ENCODE measurements at places on chromosomes 1 and 21. TPM values are rescaled to one million over a fixed set of nuclear protein-coding genes. Genes with fewer than 3 reads are reported as not detected.

DNA sequence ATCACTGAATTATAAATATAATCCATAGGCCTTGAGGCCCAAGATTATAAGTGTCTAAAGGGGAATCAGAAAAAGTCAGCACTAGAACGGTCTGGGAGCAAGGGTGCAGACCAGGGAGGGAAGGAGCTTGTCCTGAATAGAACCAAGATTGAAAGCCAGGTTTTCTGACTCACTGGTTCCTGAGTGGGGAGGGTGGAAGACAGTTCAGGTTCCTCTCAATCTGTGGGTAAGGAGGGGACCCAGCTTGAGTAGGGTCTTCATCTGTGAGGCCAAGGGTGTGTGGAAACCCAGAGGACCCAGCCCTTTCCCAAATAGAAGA lies 842 bp downstream of the LENEP start:
- H3K27ac ChIP-seq: no peak overlapping the region
- no peak for DNase-seq
- H3K4me1 ChIP-seq: peaks cover 16% of the 10 kb centered on the region
- no peak overlapping the region for H3K4me3 ChIP-seq

DNA sequence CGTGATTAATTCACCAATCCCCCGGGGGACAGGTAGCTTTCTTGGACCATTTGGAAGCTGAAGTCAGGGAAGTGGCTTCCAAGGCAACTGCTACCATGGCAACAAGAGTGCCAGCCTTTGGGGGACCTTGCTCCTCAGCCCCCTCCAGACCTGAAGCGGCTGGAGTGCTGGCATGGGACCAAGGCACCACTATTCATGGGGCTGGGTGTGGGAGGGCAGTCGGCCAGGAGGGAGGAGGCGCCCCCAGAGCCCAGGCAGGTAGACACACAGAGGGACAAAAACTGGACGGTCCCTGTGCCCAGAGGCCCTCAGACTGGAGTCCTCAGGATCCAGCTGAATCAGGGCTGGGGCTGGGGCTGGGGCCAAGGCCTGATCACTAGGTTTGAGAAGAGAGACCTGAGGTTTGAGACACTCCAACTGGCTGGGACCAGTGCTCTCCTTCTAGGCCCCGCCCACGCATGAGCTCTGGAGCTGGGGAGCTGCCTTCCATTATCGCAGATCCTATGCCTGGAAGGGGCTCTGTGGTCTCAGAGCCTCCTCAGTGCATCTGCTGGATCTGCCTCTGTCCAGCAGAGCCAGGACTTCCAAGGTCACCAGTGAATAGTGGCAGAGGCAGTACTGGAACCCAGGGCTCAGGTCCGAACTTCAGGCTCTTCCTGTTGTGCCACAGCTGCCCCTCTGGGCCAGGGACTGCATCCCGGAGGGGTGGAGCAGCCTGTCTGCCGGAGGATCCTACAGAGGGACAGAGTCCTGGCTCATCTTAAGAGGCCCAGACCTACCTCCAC lies 3.3 kb upstream of the KNCN start:
- H3K27ac ChIP-seq: no peak overlapping the region
- H3K36me3 ChIP-seq: no peaks in the 10 kb centered on the region
- no peaks in the 10 kb centered on the region for H3K4me1 ChIP-seq
- no peak for DNase-seq

DNA sequence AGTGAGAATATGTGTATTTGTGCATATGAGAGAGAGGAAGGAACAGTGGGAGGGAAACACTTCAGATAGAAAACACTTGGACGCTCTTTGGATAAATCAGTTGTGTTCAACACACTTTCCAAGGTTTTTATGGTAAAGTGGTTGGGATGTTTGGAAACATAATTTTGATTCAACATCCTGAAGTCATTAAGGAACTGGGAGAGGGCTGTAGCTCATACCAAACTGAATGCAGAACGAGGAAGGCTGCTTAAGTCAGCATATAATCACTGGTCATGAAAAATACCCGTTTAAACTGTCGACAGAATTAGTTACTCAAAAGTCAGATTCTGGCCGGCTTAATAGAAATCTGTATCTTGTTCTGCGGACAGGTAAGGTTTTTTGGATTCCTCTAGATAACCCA lies 14.9 kb downstream of the LIX1L start:
- H3K36me3 ChIP-seq: peaks cover 52% of the 10 kb centered on the region
- H3K27me3 ChIP-seq: no peaks in the 10 kb centered on the region
- DNase-seq: no peak
- no peak overlapping the region for H3K27ac ChIP-seq
- no peak overlapping the region for H3K4me3 ChIP-seq

DNA sequence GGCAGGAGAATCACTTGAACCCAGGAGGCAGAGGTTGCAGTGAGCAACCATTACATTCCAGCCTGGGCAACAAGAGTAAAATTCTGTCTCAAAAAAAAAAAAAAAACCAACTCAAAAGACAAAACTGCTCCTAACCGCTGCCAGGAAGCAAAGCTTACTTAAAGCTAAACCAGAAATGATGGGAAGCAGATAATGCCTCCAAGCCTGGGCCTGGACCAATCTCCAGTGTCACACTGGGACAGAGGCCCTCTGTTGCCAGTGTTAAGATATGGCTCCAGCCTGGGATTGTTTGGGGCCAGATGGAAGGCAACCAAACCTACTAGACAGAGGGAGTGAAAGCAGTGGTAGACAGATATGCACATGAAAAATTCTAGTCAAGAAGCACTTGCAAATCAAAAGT lies 36.9 kb downstream of the NSL1 start:
- H3K36me3 ChIP-seq: no peaks in the 10 kb centered on the region
- no peak overlapping the region for H3K27ac ChIP-seq
- no peak for DNase-seq
- H3K4me3 ChIP-seq: no peak overlapping the region
- peaks cover 9% of the 10 kb centered on the region for H3K4me1 ChIP-seq

DNA sequence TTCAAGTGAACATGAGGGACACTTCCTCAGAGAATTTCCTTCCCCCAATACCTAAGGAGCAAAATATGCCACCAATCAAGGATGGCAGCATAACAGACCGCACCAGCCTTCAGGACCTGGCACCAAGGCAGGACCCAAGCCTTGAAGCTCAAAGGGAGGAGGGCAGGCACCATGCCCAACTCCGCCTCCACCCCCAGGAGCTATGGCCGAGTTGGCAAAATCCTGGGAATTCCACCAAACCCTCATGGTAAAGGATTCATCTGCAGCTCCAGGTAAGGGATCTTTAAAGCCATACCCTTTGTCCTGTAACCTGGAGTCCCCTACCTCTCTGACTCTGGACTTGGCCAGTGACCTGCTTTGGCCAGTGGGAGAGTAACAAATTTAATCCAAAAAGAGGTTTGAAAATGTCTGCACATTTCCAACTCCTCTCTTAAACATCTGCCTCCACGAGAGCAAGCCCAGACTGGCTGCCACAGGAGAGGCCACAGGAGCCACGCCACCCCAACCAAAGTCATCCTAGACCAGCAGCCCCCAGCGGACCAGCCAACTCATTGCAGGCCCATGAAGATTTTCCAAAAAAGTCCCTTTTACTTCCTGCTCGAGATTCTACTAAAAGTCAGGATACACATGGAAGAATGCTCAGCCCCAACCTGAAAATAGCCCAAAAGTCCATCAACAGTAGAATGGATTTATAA lies 41.9 kb downstream of the NPHP4 start:
- peaks cover 2% of the 10 kb centered on the region for H3K36me3 ChIP-seq
- H3K4me3 ChIP-seq: no peak overlapping the region
- DNase-seq: no peak
- no peaks in the 10 kb centered on the region for H3K4me1 ChIP-seq

DNA sequence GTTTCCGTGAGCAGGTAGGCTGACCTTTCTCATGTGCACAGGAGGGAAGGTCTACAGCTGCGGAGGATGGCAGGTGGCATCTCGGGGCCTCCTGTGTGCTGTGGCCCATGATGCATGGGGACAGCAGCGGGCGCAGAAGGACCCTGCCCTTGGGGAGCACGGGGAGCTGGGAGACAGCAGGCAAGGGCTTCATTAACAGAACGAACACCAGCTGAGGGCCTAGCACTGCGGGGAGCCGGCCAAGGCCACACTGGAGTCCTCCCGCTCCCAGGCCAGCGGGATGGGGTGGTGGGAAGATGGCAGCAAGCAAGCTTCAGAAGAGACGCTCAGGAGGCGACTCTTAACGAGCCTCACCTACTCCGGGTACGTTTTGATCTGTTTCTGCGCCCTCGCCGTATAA lies 66.6 kb downstream of the SCCPDH start:
- no peaks in the 10 kb centered on the region for H3K36me3 ChIP-seq
- DNase-seq: no peak
- peaks cover 5% of the 10 kb centered on the region for H3K4me1 ChIP-seq
- H3K27ac ChIP-seq: no peak overlapping the region

GRCh38 chr21:32776743-32777142 lies 5.2 kb upstream of the PAXBP1 start:
- no peak overlapping the region for H3K4me3 ChIP-seq
- H3K36me3 ChIP-seq: no peaks in the 10 kb centered on the region
- H3K4me1 ChIP-seq: peaks cover 4% of the 10 kb centered on the region
- H3K27me3 ChIP-seq: peaks cover 3% of the 10 kb centered on the region
- no peak for DNase-seq
- no peak overlapping the region for H3K27ac ChIP-seq

GRCh38 chr1:232904566-232904965 lies 45.8 kb upstream of the NTPCR start:
- DNase-seq: no peak
- no peaks in the 10 kb centered on the region for H3K27me3 ChIP-seq
- H3K27ac ChIP-seq: no peak overlapping the region
- no peak overlapping the region for H3K4me3 ChIP-seq

GRCh38 chr21:45098867-45099266 lies 24.5 kb downstream of the ADARB1 start:
- peaks cover 24% of the 10 kb centered on the region for H3K4me1 ChIP-seq
- H3K27me3 ChIP-seq: no peaks in the 10 kb centered on the region
- no peaks in the 10 kb centered on the region for H3K36me3 ChIP-seq
- no peak overlapping the region for H3K27ac ChIP-seq

The PGLYRP4 gene
- total RNA-seq: not detected

The HFM1 gene
- total RNA-seq: not detected

The LEPROT gene
- total RNA-seq: 91.5 TPM

The CLEC20A gene
- not detected for total RNA-seq

The GBP2 gene
- 78.2 TPM for total RNA-seq

The VSIG8 gene
- not detected for total RNA-seq

The RNF115 gene
- 23.8 TPM for total RNA-seq

The TBX19 gene
- total RNA-seq: 0.47 TPM

The IQGAP3 gene
- 64.1 TPM for total RNA-seq

All from SJSA1 (cell line).